CD4-positive, alpha-beta T cell treated with Interleukin-15 for 1 hour (primary cell): ENCODE measurements at places on chromosomes 5 and 9.

- no peak for DNase-seq
Observed at GRCh38 chr5:65209341-65209740, 272.4 kb downstream of the ADAMTS6 start.

GRCh38 chr9:120264528-120264927 lies 315.4 kb downstream of the CDK5RAP2 start:
- DNase-seq: no peak

- peak; percentile 54 for DNase-seq
Observed at GRCh38 chr9:129624168-129624759, 1.7 kb upstream of the NTMT1 start.

DNA sequence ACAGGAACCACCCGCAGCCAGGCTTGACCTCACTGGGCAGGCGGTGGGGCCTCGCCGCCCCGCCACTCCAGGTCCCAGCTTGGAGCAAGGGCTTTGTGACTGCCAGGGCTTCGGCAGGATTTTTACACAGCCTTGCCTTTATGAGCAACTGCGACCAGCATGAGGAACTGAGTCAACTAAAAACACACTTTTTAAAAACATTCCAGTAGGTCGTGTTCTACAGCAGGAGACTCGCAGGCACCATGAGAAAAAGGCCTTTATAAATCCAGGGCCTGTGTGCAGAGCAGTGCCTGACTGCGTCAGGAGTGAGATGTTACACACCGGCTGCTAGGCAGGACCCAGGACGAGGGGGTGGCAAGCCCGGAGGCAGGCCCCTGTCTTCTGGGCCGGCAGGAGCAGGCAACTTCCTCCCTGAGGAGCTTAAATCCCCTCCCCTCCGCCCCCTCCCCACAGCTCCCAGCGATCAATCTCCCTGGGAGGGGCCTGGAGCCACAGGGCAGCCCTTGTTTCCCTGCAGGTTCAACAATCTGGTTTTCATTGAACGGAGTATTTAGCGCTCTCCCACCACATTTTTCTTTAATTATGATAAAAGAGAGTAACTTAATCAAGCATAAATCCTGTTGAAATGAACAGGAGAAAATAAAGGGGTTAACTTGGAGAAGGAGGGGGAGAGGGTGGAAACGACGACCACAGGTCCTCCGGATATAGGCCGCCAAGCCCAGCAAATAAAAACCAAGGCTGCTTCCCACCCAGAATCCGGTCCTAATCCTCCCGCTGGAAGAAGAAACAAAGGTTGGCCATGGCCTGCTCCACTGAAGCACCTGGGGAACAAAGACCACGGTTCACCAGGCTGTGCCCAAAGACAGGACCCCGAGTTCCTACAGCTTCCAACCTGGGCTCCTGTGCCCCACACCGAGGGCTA lies 92.5 kb downstream of the ROR2 start:
- DNase-seq: no peak

- peak; percentile 22 for DNase-seq
Observed at GRCh38 chr9:69454321-69454720, 129.3 kb downstream of the ENTREP1 start.

DNA sequence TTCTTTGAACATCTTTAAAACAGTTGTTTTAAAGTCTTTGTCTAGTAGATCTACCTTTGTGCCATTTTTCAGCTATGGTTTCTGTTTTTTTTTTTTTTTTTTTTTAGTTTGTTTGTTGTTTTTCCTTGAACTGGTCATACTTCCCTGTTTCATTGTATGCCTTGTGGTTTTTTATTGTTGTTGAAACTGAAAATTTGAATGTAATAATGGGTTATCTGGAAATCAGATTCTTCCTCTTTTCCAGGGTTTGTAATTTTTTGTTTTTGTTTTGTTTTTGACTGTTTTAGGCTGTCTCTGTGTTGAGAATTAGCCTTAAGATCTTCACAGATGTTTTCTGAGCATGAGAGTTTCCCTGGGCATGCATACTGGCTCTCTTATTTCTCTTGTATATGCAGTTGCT lies 269.6 kb upstream of the DAP start:
- no peak for DNase-seq

DNA sequence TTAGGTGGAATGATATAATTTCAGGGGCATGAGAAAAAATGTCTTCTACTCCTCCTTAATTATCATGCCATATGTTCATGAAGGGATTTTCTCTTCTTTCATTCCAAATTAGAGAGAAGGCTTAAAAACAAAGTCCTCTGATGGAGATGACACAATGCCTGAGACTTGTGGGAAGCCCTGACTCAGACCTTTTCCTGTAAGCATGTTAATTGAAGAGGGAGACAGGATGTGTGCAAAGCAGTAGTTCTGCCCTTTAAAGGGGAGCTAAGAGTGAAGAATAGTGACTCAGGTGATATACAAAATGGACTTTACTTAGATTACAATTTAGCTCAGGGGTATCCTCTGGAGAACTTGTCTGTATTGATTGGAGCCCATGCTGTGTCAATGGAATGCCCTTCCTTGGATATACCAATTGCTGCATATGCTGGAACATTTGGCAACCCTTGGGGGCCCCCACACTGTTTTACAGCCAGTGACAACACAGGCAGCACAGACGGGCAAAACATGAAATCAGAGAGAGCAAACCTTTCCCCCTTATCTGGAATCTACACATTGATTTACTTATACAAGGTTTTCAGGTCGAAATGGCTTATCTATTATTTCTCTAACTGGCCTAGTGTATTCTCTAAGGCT lies 81.3 kb downstream of the IZUMO3 start:
- DNase-seq: no peak

GRCh38 chr5:136042665-136043121 lies 13.9 kb downstream of the TGFBI start:
- DNase-seq: no peak

- no peak for DNase-seq
Observed at GRCh38 chr9:81631218-81631745, 58.1 kb downstream of the TLE1 start.

DNA sequence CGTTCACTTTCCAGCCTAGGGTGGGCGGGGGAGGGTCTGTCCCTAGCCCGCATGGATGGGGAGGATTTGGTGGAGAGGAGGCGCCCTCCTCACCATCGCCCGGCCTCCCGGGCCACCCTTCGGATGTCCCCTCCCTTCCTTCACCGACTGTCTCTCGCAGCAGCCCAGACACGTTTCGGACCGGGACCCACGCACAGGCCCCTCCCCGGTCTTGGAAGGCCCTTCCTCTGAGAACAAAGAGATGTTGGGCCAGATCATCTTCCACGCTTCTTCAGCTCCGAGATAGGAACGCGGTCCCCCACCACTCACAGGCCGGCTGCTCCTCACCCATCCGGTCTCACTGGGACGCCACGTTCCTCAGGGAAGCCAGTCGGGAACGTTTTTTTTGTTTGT lies 640 bp upstream of the DPM2 start:
- no peak for DNase-seq

- no peak for DNase-seq
Observed at GRCh38 chr9:137056739-137057415, 3.0 kb upstream of the ENTPD2 start.

- no peak for DNase-seq
Observed at GRCh38 chr9:108951578-108951977, 17.4 kb downstream of the ABITRAM start.

DNA sequence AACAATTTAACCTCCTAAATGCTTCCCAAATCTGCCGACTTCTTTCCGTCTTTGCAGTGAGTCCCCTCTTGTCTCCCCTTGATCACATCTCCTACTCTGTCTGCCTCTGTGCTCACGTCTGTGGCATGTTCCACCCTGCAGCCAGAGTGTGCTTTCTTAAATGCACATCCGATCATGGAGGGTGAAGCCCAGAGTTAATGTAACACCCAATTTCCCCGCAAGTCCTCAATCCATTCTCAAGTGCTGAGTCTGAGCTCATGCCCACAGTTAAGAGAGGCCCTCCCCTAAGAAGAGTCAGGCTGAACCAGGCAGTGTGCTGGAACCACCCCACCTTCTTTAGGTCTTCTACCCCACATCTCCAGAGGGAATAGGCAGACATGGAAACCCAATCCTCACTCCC lies 164.8 kb downstream of the EPB41L4A start:
- DNase-seq: no peak

- DNase-seq: peak; percentile 79
Observed at GRCh38 chr9:96566498-96567202, 53.0 kb downstream of the CDC14B start.

DNA sequence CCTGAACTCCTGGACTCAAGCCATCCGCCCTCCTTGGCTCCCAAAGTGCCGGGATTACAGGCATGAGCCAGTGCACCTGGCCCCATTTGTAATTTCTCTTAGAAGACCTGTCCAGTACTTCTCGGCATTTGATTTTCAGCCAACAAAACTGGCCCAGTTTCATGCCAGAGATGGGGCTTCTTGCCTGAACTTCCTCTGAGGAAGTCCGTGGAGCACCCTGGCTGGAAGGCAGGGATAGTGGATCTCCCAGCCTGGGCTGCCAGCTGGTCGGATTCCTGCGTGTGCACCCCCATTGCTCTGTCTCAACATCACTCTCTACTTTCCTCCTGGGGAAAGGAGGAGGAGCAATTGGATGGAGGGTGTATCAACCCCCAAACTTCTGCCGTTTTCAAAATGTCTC lies 39.0 kb downstream of the FAM78A start:
- DNase-seq: no peak

DNA sequence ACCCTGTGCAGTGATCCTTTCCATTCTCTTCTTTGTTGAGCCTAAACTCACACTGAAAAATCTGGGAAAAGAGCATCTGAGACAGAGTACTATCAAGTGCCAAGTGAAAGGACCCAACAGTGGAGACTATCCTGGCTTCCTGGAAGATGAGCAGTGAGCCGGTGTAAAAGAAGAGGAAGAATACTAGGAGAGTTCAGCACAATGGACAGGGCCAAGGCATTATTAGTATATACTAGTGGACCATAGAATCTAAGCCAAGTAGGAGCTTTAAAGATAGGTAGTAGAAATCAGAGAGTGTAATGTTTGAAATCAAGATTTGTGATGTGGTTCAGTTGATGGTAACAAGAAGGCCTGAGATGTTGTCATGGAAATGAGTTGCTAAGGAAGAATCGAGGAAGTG lies 140.8 kb downstream of the CAMK4 start:
- DNase-seq: no peak

DNA sequence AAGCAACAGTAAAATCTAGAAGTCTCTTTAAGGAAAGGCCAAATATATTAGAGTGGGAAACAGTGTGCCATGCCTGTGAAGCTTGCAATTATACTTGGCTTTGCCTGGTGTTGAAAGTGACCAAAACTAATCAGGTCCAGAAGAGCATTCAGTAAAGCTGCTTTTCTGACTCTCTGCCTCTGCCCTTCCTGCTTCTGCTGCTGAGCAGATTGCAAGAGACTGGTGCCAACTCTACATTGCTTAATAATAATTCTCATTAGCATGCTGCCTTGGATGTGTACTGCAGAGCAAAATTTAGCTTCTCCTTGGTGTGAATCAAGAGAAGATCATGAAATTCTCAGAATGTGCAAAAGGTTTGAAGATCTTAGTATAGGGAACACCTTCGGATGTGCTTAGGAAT lies 120.4 kb upstream of the RFX3 start:
- no peak for DNase-seq

- no peak for DNase-seq
Observed at GRCh38 chr9:99006511-99006910, 62.8 kb downstream of the COL15A1 start.

- DNase-seq: no peak
Observed at GRCh38 chr5:12704955-12705354, 800.7 kb upstream of the CTNND2 start.

- DNase-seq: no peak
Observed at GRCh38 chr5:53749621-53750020, 189.2 kb downstream of the NDUFS4 start.

GRCh38 chr5:4197151-4197550 lies 601.5 kb downstream of the IRX1 start:
- DNase-seq: no peak

GRCh38 chr5:58737671-58738070 lies 154.8 kb downstream of the RAB3C start:
- DNase-seq: no peak

GRCh38 chr5:999032-999501 lies 9.5 kb upstream of the NKD2 start:
- peak; percentile 6 for DNase-seq

DNA sequence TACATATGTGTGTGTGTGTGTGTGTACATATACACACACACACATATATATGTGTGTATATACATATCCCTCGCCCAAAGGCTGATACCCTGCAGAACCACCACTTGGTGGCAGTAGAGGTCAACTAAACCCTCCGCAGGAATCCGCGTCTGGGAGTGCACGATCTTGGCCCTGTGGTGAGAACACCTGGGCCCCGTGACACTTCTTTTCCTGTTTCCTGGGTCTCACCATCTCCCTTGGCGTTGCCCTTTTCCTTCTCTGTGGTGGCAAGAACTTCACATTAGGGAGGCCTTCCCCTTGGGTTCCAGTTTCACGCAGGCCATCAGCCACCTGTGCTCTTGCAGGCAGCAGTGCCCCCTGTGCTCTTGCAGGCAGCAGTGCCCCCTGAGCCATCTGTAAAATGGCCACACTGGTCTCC lies 8.2 kb downstream of the IL9 start:
- peak; percentile 47 for DNase-seq

- no peak for DNase-seq
Observed at GRCh38 chr5:97751540-97751939, 568.5 kb upstream of the RIOK2 start.

DNA sequence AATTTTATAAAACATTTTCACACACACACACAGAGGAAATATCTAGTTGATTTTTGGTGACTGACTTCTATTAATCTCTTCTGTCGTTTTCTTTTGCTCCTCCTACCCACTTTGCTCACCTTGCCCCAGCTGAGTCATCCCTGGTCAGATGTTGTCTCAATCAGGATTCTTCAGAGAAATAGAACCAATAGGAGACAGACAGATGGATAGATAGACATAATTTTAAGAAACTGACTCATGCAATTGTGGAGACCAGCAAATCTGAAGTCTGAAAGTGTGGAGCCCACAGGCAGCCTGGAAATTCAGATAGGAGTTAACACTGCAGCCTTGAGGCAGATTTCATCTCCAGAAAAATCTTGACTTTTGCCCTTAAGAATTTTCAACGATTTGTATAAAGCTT lies 37.0 kb upstream of the PIK3R1 start:
- no peak for DNase-seq

GRCh38 chr9:18189871-18190670 lies 283.9 kb upstream of the ADAMTSL1 start:
- DNase-seq: no peak

DNA sequence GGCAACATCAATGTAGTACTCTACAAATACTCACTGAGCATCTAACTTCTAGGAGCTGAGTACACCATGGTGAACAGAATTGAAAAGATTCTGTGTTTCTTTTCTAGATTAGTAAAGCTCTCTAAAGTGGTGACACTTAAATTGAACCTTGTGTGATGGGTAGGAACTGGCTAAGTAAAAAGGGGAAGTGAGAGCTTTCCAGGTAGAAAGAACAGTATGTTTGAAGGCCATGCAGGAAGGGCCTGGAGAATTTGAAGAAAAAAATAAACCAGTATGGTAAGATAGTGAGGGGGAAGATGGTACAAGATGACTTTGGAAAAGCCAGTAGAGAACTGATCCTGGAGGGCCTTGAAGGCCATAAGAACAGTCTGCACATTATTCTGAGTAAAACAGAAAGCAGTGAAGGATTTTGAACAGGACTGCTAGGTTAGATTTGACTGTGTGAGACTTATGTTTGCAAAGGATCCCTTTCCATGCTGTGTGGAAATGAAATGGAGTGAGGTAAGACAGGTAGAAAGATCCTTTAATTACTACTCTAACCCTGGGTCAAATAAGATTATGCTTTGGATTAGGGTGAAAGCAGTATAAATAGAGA lies 46.7 kb upstream of the UBQLN1 start:
- no peak for DNase-seq

- DNase-seq: no peak
Observed at GRCh38 chr5:153447534-153447933, 42.9 kb upstream of the GRIA1 start.

GRCh38 chr5:24555229-24555628 lies 89.5 kb downstream of the CDH10 start:
- no peak for DNase-seq

- DNase-seq: no peak
Observed at GRCh38 chr9:132461281-132461896, 51.4 kb downstream of the CFAP77 start.
